ENCODE measurements at places on chromosomes 12 and 14. TPM values are rescaled to one million over a fixed set of nuclear protein-coding genes. Genes with fewer than 3 reads are reported as not detected.

PTPN6 gene
- total RNA-seq: 54.8 TPM

RNASE3 gene
- total RNA-seq: not detected

- no peak overlapping the region for H3K4me3 ChIP-seq
- peaks cover 11% of the 10 kb centered on the region for H3K4me1 ChIP-seq
- no peak for DNase-seq
- no peaks in the 10 kb centered on the region for H3K27me3 ChIP-seq
- no peak overlapping the region for H3K27ac ChIP-seq
Measured at GRCh38 chr12:113252494-113252893, 31.2 kb downstream of the TPCN1 start.

GPRC5D gene
- not detected for total RNA-seq

RERGL gene
- total RNA-seq: not detected

DNA sequence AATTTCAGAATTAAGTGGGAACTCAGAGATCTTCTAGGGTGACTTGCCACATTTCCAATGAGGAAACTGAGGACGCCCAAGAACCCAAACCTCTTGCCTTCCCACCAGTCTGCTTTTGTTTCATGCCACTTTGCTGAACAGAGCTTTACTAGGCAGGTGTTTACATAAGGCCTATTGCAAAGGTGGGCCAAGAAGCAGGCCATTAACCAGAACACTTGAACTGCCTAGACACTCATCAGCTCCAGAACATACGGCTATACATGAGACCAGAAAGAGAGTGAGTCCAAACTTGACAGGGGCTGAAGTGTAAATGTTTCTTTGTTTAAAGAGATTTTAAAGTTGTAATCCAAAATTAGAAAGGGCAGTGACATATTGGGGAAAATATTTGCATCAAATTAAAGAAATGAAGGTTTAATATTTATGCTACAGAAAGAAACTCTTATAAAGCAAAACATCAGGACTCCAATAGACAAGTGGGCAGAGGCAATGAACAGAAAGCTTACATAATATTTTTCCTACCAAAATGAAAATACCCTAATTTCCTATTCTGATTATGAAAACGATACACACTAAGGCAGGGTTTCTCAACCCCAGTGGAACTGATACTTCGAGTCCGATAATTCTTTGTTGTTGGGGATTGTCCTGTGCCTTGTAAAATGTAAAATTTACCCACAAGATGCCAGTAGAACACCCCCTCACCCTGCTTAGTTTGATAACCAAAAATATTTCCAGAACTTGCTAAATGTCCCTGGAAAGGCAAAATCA, 11.7 kb downstream of the BATF start:
- no peak overlapping the region for H3K27ac ChIP-seq
- H3K36me3 ChIP-seq: no peaks in the 10 kb centered on the region
- H3K4me3 ChIP-seq: no peak overlapping the region
- DNase-seq: no peak
- H3K4me1 ChIP-seq: peaks cover 13% of the 10 kb centered on the region
- H3K27me3 ChIP-seq: no peaks in the 10 kb centered on the region

HOXC9 gene
- total RNA-seq: 2.9 TPM

DNA sequence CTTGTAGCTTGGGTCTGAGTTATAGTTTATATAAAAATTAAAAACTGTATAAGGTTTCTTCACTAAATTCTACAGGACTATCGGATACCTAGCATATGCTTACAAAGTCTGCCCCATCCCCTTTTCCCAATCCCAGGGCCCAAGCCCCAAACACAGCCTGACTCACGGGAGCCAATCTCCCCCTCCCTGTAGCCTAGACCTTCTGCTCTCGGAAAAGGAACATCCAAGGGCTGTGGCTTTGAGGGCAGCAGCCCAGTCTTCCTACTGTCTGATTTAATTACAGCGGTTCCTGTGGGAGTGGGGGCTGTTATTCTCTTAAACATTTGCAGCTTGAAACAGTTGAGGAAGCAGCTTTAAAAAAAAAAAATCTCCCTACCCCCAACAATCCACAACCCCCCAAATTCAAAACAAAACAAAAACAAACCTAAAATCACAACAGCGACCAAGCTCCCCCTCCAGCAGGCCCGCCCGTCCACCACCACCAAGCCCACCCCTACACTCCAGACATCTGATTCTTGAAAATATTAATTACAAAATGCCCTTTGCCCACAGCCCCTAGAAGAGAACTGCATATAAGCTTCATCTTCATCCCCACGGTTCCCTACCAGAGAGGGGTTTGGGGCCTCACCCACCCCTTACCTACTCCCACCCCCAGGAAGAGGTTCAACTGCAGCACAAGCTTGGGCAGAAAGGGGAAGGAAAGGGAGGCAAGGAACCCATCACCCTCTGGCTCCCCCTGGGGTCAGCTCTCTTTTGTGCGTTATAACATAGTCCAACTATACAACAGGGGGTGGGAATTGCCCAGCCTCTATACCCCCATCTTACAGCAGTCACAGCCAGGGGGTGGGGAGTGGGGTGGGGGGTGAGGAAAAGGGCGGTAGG, 1.1 kb upstream of the PRKAG1 start:
- H3K27me3 ChIP-seq: no peaks in the 10 kb centered on the region
- H3K4me1 ChIP-seq: 0 out of 2 replicates have a peak, but pooled peaks cover 4% of the 10 kb centered on the region
- H3K36me3 ChIP-seq: no peaks in the 10 kb centered on the region
- H3K4me3 ChIP-seq: peak overlapping the region; percentile 73

IRAK3 gene
- not detected for total RNA-seq

DNA sequence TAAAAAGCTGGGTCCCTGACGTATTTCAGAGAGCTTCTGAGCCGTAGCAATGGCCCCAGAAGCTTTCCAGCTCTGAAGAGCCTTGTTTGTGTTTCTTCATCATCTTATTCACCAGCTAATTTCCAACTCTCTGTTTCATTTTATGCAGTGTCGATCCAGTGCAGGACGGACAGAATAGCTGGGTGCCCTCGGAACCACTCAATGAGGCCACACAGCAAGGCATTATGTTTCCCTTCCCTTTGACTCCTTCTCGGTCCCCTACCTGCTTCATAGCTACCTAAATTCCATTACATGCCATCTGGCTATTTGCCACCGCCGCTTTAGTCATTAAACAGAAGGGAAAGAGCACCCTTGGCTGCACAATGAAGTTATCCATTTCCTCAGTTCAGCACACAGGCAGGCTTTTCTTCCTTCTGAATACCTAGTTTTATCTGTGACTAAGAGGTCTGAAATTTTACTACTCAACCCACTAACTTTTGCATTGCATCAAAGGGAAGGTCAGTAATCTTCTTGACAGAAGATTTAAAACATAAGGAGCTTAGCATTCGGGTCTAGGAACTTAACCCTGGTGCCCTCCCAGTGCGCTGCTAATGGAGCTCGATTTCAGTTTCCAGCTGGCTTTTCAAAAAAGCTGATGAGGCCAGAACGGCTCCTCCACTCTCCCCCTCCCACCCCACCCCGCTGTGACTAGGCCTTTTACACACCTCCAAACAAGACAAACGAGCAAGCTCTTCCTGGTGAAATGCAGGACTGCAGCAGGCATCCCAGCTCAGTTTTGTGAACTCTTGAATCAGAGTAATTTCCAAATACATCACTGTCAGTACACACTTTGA, 176.8 kb downstream of the GXYLT1 start:
- H3K4me1 ChIP-seq: peaks cover 3% of the 10 kb centered on the region
- H3K27me3 ChIP-seq: no peaks in the 10 kb centered on the region
- no peaks in the 10 kb centered on the region for H3K36me3 ChIP-seq
- no peak overlapping the region for H3K4me3 ChIP-seq

DNA sequence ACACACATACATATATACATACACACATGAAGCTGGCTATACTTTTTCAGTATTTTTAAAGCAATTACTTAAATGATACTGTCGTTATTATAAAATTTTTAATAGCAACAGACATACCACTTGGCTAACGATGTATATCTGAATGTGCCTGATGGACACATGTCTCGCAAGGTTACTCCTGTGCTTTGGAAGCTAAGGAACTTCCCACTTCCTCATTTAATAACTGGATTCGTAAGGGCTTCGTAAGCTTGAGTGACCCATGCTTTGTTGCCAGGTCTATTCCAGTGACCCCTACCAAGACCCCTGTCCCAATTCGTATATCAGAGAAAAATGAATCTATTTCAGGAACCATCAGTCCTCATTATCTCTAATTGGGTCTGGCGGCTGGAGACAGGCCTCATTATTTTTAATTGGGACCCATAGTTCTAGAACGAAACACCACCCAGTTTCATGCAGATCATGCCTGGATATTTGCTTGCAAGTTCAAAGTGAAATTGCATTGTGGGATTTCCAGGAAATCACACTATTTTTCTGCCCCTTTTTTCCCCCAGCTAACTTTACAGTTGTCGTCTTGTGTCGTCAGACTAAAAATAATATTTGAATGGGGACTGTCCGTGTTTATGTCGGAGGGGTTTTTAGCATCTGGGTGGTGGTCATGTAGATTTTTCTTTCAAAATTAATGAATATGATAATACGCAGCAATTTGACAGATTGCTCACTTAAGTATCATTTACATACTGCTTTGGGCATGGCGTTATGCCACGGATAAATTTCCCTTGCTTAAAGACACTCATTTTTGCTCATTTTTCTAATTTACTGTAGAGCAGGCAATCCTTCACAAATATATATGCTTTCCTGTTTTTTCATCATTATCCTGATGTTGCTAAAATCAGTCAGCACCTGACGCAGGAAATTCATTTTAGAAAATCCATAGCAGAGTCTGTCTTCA, 17.1 kb upstream of the MYO1H start:
- H3K36me3 ChIP-seq: no peaks in the 10 kb centered on the region
- no peaks in the 10 kb centered on the region for H3K4me1 ChIP-seq
- no peak overlapping the region for H3K4me3 ChIP-seq
- DNase-seq: no peak
- no peaks in the 10 kb centered on the region for H3K27me3 ChIP-seq
- no peak overlapping the region for H3K27ac ChIP-seq

DNA sequence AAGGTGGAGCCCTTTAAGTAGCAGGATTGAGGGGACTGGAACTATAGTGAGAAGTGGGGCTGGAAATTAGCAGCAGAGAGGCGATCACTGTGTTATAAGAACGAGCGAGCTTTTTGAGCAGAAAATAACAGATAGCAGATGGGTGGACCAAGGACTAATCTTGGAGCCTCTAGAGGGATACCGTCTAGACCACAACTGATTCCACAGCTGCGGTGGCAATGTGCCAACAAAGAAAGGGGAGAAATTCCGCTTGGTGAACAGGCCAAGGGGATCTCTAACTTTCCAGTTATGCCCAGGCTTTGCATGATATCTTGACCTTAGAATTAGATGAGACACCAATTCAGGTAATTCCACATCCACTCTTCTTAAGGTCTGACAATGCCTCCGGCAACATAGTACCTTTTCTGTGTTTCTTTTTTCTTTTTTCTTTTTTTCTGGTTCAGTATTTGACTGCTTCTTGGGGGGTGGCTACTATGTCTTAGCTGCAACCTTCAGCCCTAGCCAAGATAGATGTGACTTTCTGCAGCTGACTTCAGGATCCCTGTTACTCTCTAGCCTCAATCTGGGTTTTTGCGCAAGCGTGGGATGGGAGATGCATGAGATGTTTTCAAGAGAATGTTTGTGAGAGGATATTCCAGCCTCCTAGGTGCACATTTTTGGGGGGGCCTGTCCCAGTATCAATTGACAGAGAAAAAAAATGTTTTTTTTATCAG, 143.4 kb upstream of the CPSF6 start:
- no peaks in the 10 kb centered on the region for H3K4me1 ChIP-seq
- H3K27me3 ChIP-seq: no peaks in the 10 kb centered on the region
- no peaks in the 10 kb centered on the region for H3K36me3 ChIP-seq
- no peak overlapping the region for H3K27ac ChIP-seq
- no peak overlapping the region for H3K4me3 ChIP-seq

DENND5B gene
- 36.0 TPM for total RNA-seq

APOF gene
- total RNA-seq: 0.18 TPM

- H3K27me3 ChIP-seq: no peaks in the 10 kb centered on the region
- H3K36me3 ChIP-seq: no peaks in the 10 kb centered on the region
- no peaks in the 10 kb centered on the region for H3K4me1 ChIP-seq
- no peak overlapping the region for H3K4me3 ChIP-seq
Measured at GRCh38 chr14:65606460-65606859, 193.9 kb downstream of the FUT8 start.

DNA sequence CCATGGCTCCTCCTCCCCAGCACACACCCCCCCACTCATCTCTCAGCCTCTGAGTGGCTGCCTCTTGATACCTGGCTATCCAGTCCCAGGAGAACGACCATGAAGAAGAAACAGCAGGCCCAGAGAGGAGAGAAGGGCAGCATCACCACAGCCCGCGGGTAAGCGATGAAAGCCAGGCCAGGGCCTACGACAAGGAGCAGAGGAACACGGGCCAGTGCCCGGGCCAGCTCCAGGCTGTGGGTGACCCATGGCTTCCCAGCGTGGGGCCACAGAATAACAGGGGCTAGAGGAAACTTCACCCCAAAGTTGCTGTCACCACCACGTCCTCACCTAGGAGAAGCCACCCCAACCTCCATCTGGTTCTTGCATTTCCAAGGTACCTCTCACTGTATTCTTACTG, 10.4 kb upstream of the SLC6A12 start:
- no peaks in the 10 kb centered on the region for H3K4me1 ChIP-seq
- H3K4me3 ChIP-seq: no peak overlapping the region
- no peaks in the 10 kb centered on the region for H3K27me3 ChIP-seq
- H3K36me3 ChIP-seq: no peaks in the 10 kb centered on the region
- H3K27ac ChIP-seq: no peak overlapping the region
- peak; percentile 22 for DNase-seq

GRCh38 chr12:26122681-26123481, 2.0 kb downstream of the BHLHE41 start:
- H3K4me1 ChIP-seq: peaks cover 21% of the 10 kb centered on the region
- H3K36me3 ChIP-seq: no peaks in the 10 kb centered on the region
- H3K4me3 ChIP-seq: peak overlapping the region; percentile 52

- no peak for DNase-seq
- H3K4me1 ChIP-seq: peaks cover 10% of the 10 kb centered on the region
- no peak overlapping the region for H3K4me3 ChIP-seq
Measured at GRCh38 chr14:32110548-32110896, 33.4 kb downstream of the ARHGAP5 start.

CDCA3 gene
- total RNA-seq: 147 TPM

DNA sequence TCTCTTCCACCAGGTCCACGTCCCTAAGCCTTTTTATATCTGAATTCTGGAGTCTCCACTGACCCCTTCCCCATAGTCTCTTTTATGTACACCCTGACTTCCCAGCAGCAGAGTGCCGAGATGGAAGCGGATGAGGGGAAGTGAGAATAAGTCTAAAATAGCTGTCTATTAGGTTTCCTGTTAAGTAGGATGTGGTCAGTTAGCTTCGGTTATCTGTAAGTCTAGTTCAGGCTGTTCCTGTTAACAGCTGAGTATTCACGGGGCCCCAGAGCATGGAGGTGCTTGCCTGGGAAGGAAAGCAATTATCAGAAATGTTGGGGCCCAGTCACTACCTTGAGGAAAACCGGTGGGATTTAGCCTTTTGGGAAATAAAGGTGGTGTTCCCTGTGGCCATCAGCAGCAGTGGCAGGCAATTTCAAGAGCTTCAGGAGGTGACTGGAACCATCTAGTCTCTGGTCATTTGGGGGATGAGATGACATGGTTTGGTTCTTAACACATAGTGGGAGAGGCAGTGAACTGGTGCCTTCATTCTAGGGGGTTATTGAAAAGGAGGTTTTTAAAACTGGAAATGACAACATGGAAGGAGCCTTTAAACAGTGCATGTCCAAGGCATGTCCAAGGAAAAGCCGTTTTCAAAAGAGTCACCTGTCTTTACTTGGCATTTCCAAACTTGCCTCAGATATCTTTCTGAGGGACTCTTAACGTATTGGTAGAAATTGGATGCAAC, 21.8 kb downstream of the CHST11 start:
- no peaks in the 10 kb centered on the region for H3K27me3 ChIP-seq
- no peak for DNase-seq
- H3K4me1 ChIP-seq: no peaks in the 10 kb centered on the region
- H3K36me3 ChIP-seq: no peaks in the 10 kb centered on the region

- H3K27me3 ChIP-seq: no peaks in the 10 kb centered on the region
- H3K36me3 ChIP-seq: no peaks in the 10 kb centered on the region
- DNase-seq: no peak
Measured at GRCh38 chr14:75383721-75384120, 44.1 kb upstream of the JDP2 start.
